ENCODE measurements at places on chromosomes 11 and 22.

GRCh38 chr11:82539669-82540068 lies 194.0 kb downstream of the FAM181B start:
- no peak for DNase-seq

- no peak for DNase-seq
Observed at GRCh38 chr11:104653407-104653806, 244.9 kb downstream of the CASP12 start.

DNA sequence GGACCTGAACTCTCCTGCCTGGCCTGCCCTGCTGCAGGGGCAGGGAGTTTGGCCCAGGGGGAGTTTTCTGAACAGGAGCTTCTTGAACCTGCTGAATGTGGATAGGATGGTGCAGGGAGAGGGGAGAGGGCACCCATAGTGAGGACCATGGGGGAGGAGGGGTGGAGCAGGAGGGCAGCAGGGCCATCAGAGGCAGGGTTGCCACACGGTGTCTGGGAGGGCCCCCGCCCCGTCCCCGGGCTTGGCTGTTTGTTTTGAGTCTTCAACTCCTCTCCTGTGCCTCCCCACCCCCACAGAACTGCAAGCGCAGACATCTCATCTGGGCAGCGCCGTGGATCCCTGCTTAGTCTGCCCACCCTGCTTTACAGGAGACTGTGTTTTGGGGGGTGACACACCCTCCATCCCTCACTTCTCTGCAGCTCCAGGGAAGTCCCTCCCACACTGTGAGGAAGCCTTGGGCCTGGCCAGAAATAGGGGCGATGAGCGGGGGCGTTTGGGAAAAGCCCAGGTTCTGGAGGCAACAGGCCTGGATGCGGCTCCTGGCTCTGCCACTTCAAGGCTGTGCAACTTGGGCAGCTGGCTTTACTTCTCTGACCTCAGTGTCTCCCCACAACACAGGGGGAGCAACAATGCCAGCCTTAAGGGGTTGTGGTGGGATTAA lies 14.4 kb downstream of the NFAM1 start:
- no peak for DNase-seq

- no peak for DNase-seq
Observed at GRCh38 chr11:111476366-111476765, 35.8 kb downstream of the BTG4 start.

DNA sequence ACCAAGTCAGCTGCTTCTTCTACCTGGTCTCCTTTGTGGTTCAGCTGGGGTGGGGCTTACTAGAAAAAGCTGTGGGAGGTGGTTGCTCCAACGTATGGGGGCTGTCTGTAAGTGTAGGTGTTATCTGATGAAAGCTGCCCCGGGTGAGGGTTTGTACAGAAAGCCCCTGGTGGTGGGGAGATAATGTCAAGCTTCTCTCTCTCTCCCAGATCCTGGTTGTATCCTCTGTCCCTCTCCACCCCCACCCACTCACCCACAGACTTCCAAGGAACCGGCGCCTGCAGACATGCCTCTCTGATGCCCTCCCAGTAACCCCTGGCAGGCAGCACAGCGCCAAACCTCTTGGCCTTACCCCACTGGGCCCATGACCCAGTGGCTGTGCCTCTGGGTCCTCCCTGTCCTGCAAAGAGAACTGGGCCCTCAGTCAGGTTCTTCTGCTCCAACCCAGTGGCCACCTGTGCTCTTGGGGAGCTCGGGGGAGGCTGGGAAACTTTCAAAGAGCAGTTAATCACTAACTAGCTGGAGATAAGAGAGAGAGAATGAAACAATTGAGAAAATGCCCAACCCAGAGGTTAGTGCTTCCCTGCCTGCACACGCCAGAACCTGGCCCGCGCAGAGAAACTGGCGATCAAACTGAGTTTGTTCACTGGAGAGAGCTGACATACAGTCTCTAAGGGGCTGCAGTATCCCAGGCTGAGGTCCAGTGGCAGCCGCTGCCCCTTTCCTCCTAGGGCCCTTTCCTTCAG lies 20.4 kb upstream of the EHF start:
- DNase-seq = no peak

GRCh38 chr11:74380746-74381439 lies 17.3 kb downstream of the PGM2L1 start:
- DNase-seq = no peak

GRCh38 chr11:61793083-61793828 lies 545 bp downstream of the FEN1 start:
- DNase-seq = no peak

DNA sequence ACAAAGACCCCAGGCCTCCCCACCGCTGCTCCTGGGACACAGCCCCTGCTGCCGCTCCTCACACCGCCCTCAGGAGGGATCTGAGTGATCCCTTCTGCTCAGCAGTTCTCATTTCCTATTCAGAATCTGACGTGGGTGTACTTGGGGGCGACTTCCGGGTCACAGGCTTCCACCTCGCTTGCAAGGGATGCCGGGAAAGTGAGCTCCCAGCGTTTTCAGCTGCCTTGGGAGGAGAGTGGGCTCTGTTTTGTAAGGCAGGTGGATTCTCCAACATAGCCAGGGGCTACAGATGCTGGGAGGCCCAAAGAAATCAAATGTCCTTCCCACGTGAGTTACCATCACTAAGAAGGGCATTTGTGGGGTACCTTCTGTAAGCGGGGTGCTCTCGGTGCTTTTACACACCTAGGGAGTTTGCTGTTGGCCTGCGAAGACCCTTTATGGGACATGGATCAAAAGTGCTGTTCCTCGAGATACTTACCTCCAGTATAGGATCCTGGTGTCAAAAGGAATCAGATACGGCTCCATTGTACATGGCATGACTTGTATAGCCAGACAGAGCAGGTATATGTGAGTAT lies 9.7 kb upstream of the LRRC10B start:
- no peak for DNase-seq

DNA sequence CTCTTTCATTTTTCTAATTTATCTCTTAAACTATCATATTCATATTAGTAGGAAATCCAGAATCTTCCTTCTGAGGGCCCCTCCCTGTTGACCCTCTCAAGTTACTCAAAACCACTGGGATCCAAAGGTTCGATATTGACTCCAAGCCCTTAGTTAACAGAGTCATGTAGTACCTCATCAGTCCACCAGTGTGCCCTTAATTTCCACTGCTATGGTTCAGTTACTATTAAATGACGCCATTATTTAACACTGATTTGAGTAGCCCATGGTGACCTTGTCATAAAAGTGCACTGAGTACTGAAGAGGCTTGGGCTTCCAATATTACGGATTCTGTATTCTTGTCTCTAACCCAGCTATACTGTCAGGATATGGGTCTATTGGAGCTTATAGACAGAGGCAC lies 91.9 kb upstream of the MS4A8 start:
- DNase-seq = no peak
